Stimulated activated memory B cell treated with anti-CD40 and anti-IgM and Interleukin-4, amounts not matched to agents 10 μg/mL and 1 μg/mL and 100 μg/mL, for 72 hours (primary cell): ENCODE measurements at places on chromosomes 13 and 19.

- ATAC-seq: no peak
These were observed 17.9 kb downstream of the COG3 start for GRCh38 chr13:45482571-45483173.

- no peak for ATAC-seq
These were observed 25.1 kb upstream of the MYDGF start for GRCh38 chr19:4695224-4695731.

DNA sequence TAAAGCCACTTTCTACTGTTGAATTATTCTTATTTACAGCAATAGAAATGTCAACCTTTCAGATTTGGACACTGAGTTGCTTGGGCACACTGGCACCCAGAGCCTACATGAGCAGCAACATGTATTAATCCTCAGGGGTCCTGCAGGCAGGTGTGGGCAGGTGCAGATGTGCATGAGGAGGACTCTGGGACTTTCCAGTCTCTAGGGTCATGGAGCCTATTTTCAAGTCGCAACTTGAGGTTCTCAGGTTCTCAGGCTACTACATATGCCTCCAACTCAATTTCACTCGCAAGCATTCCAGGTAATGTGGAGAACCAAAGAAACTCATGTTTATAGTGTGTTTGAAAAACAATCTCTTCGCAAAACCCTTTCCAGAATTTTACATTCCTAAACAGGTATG lies 73.2 kb downstream of the STARD13 start:
- ATAC-seq: no peak

DNA sequence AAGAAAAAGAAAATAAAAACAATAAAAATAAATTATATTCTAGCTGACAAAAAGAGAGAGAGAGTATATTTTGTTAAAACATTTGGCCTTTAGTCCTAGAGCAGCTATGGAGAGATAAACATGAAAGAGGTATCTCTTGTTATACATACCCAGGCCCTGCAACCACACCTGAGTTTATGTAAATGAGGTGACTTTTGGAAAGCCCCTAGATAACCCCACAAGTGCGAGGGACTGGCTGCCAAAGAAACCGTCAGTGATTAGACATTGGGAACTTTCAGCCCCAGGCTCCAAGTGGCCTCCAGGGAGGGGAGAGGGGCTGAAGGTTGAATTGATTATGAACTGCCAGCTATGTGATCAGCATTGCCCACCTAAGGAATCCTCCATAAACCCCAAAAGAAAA lies 2.1 kb upstream of the NLRP7 start:
- peak; percentile 48 for ATAC-seq

GRCh38 chr13:45718992-45719391 lies 16.9 kb downstream of the CBY2 start:
- ATAC-seq: no peak

- no peak for ATAC-seq
These were observed 108.6 kb downstream of the EFNB2 start for GRCh38 chr13:106426909-106427308.

- no peak for ATAC-seq
These were observed 97.7 kb upstream of the VSTM2B start for GRCh38 chr19:29428071-29428470.

- no peak for ATAC-seq
These were observed 328.1 kb downstream of the SLITRK5 start for GRCh38 chr13:87999240-87999700.

DNA sequence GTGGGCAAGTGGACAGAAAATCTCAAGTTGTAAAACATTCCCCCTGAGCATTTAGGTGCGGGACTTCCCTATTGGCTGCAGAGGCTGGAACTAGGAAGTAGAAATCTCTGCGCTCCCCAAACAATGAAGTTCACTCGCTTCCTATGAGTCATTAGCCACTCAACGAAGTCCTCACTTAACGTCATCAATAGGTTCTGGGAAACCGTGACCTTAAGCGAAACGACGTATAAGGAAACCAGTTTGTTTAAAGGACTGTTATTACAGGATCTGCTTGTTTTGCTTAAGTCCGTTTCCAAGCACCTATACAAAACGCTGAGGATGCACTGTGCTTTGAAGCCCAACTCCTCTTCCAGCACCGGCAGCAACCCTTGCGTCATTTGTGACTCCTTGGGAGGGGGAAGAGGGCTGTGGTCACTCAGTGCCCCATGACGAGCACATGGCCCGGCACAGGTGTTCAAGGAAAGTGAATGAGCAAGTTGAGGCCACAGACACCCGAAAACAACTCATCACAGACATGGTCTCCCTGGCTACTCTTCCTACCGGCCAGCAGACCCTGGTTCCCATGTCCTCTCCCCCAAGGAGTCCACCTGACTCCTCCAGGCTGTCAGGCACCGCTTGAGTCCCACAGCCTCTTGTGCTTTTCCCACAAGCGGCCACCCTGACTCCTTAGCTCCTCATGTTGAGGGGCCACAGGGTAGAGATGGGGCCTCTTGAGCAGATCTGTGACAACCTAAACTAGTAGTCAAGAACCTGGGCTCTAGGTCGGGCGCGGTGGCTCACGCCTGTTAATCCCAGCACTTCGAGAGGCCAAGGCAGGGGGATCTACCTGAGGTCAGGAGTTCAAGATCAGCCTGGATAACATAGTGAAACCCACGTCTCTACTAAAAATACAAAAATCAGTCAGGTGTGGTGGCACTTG lies 4.8 kb downstream of the RPS16 start:
- ATAC-seq: peak; percentile 84

DNA sequence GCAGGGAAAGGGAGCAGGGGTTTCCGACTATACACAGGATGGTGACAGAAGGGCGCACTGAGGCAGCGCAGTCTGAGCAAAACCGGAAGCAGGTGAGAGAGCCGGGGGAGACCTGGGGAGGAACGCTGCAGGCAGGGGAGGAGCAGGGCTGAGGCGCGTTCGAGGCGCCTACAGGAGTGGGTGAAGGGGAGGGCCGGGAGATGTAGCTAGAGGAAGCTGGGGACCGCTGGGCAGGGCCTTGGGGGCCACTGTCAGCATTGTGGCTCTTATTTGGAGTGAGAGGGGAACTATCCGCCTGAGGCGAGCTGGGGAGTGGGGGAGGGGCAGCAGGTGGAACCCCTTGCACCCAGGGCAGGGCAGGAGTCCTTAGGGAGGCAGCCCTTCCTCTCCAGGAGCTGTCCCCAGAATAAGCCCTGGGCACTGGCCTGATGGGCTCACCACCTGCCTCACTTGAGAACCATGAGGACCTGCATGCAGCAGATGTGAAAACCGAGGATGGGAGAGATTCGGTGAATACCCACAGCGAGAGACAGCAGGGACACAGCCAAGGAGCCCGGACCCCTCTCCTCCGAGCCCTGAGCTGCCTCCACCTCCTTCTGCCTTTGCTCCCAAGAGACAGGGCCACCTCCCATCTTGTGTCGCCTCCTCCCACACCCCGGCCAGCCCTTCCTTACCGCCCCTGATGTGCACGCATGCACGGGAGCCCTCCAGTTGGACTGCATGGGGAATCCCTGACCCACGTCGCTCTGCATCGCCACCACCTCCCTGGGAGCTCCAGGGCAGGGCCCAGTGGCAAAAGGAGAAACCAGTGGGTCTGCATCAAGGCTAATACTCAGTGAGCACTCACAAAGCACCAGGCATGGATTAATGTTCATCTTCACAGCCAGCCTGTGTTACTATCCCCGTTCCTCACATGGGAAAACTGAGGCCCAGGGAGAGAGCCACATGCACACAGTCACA lies 10.3 kb downstream of the AKT2 start:
- peak; percentile 82 for ATAC-seq

DNA sequence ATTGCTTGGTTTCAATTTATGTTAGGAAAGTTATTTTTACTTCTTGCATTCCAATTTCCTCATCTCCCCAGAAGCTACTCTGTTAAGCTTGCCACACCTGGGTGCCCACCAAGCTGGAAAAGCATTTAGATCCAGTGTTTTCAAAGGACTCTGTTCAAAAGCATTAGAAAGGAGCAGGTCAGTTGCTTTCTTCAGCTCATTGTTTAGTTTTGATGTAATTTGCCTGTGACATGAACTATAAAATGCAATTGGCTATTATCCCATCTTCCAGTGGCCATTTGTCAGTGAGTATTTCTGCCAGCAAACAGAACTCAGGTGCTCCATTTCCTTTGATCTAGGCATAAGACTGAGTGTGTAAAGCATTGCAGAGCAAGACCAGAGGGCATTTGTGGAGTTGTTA lies 46.7 kb upstream of the RNF113B start:
- ATAC-seq: no peak

DNA sequence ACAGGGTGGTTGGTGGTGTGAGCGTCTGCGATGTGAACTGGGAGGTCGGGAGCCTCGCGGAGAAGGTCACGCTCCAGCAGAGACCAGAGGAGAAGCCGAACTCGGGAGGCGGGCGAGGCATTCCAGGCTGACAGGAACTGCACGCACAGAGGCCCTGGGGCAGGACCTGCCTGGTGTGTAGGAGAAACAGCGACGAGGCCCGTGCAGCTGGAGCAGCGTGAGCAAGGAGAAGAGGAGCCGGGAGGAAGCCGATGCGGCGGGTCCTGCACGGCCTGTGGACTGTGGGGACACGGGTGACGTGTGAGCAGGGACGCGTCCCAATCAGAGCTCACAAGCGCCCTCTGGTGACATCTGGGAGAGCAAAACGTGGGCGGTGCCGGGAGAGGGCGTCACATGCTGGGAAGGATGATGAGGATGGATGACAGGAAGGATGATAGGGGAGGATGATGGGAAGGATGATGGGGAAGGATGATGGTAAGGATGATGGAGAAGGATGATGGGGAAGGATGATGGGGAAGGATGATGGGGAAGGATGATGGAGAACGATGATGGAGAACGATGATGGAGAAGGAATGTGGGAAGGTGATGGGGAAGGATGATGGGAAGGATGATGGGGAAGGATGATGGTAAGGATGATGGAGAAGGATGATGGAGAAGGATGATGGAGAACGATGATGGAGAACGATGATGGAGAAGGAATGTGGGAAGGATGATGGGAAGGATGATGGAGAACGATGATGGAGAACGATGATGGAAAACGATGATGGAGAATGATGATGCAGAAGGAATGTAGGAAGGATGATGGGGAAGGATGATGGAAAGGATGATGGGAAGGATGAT lies 16.1 kb upstream of the MADCAM1 start:
- no peak for ATAC-seq

- ATAC-seq: no peak
These were observed 295.0 kb downstream of the ZNF536 start for GRCh38 chr19:30667227-30667626.

- peak; percentile 24 for ATAC-seq
These were observed 82.0 kb upstream of the WASF3 start for GRCh38 chr13:26475176-26476110.

DNA sequence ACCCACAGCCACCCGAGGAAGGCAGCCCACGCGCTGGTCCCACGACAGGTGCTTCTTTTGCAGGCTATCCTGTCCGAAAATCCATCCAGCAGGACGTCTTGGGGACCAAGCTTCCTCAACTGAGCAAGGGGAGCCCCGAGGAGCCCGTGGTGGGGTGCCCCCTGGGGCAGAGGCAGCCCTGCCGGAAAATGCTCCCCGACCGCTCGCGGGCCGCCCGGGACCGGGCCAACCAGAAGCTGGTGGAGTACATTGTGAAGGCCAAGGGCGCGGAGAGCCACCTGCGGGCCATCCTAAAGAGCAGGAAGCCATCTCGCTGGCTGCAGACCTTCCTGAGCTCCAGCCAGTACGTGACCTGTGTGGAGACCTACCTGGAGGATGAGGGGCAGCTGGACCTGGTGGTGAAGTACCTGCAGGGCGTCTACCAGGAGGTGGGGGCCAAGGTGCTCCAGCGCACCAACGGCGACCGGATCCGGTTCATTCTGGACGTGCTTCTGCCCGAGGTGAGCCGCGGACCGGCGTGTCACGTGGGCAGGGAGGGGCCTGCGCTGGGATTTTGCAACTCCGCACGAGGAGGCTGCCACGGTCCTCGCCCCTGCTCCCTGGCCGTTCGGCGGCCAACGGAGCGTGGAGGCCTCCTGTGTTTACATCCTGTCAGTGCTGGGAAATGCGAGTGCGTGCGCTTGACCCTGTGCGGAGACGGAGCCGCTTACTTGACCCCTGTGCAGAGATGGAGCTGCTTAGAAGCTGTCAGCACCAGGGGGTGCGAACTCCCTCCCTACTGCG lies 12.9 kb upstream of the NDUFS7 start:
- ATAC-seq: no peak

DNA sequence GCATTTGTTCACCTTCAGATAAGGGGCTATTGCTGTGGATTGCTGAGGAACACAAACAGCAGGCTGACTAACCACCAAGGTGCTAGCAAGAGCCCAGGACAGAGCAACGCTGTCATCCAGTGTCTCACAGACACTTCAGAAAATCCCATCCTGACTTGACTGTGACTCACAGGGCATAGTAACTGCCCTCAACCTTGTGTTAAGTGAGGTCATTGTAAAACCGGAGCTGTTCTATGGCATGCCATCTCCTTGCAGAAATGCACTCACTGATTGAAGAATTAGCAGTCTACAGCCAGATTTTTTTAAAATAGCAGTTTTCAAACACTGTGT lies 51.1 kb downstream of the TNFRSF19 start:
- ATAC-seq: peak; percentile 20

DNA sequence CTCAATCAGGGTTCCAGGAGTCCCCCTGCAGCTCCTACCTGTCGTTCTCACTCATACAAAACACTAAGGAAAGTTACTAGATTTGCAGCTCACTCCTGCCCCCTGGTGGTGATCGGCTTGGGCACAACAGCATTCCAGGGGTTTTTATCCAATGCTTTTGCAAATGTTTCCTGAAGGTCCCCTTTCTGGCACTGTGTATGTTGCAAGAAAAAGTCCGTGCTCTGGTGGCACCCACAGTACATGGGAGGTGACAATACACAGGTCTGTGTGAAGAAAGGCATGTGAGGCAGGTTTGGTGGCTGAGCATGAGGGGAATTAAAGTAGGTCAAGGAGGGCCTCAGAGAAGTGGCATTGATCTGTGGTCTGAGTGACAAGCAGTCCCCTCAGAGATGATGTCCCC lies 8.6 kb upstream of the TYK2 start:
- peak; percentile 55 for ATAC-seq

DNA sequence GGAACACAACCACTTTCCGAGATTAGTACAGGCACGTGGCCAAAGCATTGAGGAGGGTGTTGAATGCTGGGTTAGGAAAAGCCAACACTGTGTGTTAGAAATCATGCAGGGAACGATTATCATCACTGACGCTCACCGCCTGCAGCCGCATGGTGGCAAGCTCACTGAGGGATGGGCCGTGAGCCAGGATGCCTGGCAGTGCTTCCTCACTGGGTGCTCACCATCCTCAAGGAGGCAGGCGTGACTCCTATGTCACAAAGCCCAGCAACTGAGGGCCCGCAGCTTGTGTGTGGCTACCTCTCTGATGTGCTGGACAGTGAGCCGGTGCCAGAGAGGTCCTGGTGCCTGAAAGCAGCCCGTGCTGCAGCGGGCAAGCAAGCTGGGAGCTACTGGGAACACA lies 30.4 kb upstream of the TIMM44 start:
- ATAC-seq: no peak

DNA sequence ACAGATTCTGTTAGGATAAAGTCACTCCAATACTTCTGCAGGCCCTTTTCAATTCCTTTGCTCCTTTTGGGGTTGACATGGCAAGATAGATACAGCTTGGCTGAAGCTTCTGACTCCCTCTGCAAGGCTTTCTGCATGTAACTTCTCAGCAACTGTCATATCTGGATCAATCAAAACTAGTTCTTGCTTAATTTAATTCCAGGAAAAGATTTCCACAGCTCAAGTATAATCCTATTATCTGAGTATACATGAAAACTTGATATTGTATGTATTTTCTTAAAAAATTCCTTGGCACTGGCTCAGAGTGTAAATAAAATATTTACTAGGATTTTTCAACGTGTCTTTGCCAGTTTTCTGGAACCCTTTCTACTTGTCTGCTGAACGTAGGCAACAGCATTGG lies 109.6 kb downstream of the STARD13 start:
- no peak for ATAC-seq
